Stimulated activated CD4-positive, alpha-beta T cell treated with anti-CD3 and anti-CD28 coated beads, TNF-alpha, amount 100 ng/mL, for 48 hours (primary cell): ENCODE measurements at places on chromosomes 6 and 20.

- DNase-seq, result no peak
Observed at GRCh38 chr6:158752613-158753012, 66.6 kb downstream of the EZR start.

- DNase-seq, result no peak
Observed at GRCh38 chr20:10670501-10671220, 3.1 kb downstream of the JAG1 start.

DNA sequence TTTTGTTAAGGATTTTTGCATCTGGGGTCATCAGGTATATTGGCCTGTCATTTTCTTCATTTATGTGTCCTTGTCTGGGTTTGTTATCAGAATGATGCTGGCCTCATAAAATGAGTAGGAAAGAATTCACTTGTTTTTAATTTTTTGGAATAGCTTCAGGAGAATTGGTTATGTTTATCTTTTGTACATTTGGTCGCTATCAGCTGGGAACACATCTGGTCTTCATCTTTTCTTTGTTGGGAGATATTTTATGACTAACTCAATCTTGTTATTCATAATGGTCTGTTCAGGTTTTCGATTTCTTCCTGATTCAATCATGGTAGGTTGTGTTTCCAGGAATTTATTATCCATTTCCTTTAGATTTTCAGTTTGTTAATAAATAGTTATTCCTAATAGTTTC is 207.5 kb upstream of the ASCC3 start:
- DNase-seq, result no peak

- no peak for DNase-seq
Observed at GRCh38 chr6:137150072-137150471, 23.4 kb downstream of the IL22RA2 start.

- DNase-seq, result no peak
Observed at GRCh38 chr6:54640911-54641310, 205.7 kb upstream of the FAM83B start.

DNA sequence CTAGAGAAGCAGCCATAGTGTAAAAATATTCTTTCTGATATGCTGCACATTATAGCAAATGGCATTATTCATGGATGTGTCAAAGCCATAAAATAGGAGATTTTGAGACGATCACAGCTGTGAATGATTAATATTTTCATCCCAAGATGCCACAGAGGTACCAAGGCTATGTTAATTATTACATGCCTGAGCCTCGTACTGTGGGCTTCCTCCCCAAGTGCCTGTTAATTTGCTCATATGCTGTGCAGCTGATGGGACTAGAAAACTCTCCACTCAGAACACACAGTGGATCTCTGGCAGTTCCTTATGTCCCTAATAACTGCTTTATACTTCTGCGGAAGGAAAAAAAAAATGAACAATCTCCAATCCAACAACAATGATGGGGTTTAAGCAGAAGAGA is 184.9 kb upstream of the TSHZ2 start:
- DNase-seq, result no peak

DNA sequence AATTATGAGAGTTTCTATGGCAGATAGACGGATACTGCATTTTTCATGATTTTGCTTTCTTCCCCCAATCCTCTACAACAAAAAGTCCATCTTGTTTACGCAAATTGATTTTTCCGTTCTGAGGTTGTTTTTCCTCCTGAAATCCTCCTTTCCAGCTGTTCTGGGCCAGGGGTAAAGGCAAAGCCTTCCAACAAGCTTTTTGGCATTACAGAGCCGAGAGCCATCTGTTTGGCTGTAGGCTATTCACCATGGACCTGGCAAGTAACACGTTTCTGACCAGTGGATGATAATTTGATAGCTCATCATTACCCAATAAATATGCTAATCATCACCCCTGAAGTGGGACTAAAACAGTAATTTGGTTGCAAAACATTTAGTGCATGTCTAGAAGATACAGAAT is 226.5 kb downstream of the CBLN4 start:
- no peak for DNase-seq

GRCh38 chr6:99434702-99435530 is 9.8 kb upstream of the PNISR start:
- DNase-seq, result no peak

GRCh38 chr6:43707269-43707668 is 19.7 kb upstream of the MRPS18A start:
- no peak for DNase-seq

DNA sequence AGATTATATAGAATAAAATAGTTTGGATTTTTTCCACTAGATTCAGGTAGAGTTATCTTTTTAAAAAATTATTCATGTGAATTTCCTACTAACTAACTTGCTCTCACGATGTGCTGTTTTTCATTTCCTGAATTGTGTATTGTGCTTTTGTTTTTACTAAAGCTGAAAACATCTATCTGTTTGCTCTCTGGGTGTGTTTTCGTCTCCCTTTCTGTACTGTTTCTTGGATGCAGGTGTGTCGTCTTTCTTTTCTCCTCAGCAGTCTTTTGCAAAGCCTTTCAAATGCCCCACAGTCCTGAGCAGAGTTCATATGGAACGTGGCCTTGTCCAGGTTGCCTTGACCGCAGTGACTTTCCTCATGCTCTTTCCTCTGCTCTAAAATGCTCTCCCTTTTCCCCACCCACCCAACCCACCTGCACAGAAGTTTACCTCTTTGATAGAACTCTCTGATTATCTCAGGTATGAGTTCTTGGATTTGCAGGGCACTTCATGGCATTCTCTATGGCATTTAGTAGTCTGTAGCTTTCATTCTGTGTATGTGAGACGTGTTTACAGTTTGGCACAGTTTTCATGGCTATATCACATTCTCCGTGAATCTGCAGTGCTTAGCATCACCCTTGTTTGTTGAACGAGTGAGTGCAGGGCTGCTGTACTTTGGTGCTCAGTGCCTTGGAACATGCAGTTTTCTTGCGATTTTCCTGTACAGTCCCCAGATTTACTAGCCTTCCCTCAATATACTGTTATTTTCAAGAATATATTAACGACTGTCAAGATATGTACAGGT is 77.1 kb downstream of the FARS2 start:
- DNase-seq, result no peak

DNA sequence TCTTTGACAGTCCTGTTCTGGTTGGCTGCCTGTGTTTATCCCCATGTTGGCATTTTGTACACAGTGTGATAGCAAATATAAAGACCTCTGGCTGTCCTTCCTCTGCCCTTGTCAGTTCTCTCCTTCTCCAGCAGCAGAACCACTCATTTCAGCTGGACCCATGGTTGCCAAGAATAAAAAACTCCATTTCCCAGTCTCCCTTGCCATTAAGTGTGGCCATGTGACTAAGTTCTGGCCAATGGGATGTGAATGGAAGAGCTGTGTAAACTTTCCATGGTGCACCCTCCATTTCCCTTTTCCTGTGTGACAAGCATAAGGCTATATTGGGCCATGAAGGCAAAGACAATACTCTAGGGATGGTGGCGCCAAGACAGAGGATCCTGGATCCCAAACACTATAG is 78.4 kb upstream of the TBC1D7 start:
- DNase-seq, result no peak

- no peak for DNase-seq
Observed at GRCh38 chr6:79713701-79714322, 82.7 kb downstream of the SH3BGRL2 start.

DNA sequence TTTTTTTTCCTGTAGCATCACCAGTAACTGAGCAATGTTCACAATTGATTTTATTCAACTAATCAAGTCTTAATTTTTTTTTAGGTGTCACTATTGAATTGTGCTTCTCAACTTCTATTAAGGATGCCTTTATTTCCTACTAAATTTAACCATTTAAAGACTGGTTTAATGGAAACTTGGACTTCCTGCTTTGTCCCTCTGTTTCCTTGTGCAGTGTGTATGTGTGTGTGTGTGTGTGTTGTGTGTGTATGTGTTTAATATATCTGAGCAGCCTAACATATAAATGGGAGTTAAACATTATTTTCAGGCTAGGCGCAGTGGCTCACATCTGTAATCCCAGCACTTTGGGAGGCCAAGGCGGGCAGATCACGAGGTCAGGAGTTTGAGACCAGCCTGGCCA is 1.8 kb downstream of the SERPINB6 start:
- DNase-seq, result no peak

- no peak for DNase-seq
Observed at GRCh38 chr20:10631126-10631525, 42.7 kb downstream of the JAG1 start.

DNA sequence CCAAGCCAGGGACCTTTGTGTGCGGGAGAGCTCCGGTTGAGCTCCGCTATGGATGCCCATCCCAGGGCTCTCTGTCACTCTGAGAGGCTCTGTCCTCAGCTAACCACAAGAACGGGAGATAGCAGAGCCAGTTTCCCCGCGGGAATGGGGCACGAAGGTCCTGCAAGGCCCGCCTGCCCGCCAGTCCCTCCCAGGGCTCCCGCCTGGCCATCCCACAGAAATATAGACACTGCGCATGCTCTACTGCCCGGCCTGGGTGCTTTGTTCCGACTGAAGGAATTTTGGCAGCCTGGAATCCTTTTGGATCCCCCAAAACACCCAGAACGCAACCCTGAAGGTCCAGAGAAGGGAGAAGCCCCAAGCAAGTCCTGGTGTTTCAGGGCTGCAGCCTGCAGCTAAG is 8.6 kb upstream of the DEFB110 start:
- no peak for DNase-seq

DNA sequence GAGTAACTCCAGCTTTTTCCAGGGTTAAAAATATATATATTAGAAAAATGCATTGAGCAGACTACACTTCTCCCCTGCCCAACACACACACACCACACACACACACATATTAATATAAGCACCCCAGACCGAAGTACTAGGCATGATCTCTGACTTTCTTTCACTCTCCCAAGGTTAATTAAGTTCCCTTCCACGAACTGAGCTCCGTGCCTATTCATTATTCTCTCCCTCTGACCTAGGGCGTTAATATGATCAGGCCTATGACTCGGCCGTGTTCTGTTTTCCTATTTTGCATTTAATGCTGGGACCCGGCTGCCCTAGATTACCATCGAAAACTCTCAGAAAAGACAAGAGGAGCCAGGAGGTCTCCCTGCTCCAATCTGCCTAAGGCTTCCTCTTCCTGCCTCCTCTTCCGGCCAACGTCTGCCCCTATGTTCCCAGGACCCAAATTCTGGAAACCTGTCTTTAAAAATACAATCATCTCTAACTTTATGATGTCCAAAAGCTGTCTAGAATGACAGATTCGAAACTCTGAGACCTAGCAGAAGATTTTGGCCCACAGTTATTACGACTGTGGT is 6.1 kb upstream of the POU3F2 start:
- DNase-seq, result no peak

DNA sequence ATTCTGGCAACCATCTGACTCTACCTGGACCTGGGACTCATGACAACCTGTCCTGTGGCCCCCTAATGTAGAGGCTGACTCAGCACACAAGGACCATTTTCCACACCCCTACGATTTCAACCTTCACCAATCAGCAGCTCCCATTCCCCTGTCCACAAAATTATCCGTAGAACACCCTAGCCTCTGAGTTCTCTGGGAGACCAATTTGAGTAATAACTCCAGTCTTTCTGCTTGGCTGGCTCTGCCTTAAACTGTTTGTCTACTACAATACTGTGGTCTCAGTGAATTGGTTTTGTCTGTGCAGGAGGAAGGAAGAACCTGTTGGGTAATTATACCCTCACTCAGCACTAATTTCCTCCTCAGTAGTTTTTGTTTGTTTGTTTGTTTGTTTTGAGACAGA is 99.3 kb upstream of the MRPS10 start:
- DNase-seq, result no peak

DNA sequence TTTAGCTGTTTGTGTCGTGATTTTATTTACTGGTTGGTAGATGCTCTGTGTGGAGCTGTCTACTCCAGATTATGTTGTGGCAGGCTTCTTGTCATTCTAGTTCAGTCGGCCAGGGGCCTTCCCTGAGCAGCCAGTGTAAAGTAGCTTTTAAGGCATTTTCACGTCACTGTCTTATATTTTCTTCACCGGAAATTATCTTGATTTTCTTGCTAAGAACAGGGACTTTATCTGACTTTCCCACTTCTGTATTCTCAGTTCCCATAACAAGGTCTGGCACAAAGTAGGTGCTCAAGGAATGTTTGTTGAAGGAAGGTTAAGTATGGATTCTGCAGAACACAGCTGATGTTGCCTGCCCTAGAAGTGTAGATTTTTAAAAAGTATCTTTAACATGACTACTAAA is 868 bp downstream of the LTV1 start:
- DNase-seq, result no peak

DNA sequence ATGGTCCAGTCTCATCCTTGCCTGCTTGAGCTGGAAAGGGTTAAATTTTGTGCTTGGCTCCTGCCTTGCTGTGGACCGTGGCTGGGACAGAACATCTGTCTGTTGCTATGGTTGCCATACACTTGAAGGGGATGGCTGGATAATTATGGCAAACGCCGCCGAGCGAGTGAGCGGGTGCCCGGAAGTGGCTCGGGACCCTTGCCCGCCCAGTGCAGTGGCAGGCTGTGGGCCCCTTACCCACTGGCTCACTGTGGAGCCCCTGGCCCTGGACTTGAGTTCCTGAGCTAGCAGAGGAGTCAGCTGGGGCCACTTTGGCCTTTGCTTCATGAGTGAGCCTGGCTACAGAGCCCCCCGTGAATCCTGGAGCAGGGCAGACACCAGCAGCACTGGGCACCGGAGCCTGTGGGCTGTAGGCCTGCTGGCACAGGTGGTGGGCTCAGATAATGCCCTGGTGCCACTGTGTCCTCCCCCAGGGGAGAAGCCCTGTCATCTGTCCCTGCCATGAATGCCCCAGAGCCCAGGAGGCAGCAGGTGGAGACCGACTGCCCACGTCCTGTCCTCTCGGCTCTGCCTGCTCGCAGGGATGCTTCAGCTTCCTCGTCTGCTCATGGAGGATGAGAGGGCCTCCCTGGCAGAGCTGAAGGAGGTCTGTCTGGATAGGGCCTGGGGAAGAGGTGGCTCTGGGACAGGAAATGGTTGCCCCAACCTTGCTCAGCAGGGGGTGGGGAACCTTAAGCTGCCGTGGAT is 25.5 kb upstream of the NOL4L start:
- DNase-seq, result no peak

DNA sequence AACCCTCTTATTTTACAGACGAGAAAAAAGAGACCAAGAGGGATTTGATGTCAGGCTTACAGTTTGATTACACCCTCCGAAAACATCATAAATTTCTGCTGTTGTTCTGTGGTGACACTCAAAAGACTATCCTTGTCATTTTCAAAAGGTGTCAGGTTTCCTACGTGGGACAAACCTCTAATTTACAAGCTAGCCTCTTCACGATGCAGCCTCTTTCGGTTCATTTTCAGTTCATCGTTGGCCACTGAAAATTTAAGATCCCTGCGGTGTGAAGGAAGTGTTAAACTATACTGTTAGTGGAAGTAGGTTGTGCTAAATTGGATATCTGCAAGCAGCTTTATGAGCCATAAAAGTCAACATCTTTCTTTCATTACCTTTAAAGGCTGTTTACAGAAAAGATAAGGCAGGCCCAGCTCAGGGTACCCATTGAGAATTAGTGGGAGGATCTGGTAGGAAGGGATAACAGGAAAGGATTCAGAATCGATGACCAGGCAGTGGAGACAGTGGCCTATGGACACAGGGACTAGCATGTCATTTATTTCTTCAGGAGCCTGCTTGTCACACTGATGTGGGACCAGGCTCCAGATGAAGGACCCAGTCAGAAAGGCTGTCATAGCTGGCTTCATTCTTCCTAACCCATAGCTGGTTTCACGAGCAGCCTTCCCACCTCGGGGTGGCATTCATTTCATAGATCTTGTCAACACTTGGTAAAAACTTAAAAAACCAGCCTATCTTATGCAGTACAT is 329.1 kb upstream of the SOX4 start:
- DNase-seq, result no peak
